Stimulated activated CD4-positive, alpha-beta T cell treated with anti-CD3 and anti-CD28 coated beads, Interleukin-4, amount 100 ng/mL, for 24 hours (primary cell): ENCODE measurements at places on chromosomes 6 and 20.

GRCh38 chr20:45058168-45058850 lies 42.6 kb downstream of the KCNS1 start:
- DNase-seq = no peak

DNA sequence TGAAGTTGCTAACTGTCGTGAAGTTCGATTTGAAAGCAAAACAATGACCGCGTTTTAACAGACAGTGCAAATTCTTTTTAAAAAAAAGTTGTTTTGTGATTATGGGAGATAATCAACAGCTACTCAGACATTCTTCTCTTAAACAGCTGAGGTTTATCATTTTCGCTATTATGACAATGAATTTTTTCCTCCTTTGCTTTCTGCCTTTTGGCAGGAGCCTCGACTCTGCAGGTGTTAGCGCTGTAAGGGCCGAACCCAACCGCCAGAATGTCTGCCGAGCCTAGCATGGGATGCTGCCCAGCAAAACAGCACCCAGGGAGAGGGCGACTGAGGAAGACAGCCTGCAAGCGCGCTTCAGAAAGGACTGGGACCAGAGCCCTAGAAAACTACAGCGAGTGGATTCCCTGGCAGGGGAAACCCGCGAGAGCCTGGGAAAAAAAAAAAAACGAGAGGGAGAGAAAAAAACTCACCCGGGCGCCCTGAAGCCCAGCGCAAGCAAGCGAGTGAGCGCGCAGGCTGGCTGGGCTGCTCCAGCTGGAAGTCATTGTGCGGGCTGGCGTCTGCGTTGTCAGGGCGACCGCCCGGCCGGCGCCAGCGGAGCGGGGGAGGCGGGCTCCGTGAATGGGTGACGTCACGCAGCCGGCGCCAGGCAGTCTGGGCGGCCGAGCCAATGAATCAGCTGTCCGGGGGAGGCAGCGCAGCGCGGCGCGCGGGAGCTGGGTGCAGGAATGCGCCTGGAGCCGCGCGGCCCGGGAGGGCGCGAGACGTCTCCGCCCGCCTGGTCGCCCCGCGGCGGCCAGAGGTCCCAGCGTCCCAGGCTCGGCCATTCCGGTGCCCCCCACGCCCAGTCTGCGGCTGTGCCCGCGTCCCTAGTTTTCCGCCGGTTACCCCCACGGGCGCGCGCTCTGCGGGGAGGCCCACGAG lies 32.7 kb upstream of the ID4 start:
- peak; percentile 51 for DNase-seq

GRCh38 chr6:37558646-37559045 lies 59.0 kb upstream of the CCDC167 start:
- no peak for DNase-seq

- no peak for DNase-seq
Measured at GRCh38 chr20:709423-709822, 33.8 kb upstream of the SCRT2 start.

DNA sequence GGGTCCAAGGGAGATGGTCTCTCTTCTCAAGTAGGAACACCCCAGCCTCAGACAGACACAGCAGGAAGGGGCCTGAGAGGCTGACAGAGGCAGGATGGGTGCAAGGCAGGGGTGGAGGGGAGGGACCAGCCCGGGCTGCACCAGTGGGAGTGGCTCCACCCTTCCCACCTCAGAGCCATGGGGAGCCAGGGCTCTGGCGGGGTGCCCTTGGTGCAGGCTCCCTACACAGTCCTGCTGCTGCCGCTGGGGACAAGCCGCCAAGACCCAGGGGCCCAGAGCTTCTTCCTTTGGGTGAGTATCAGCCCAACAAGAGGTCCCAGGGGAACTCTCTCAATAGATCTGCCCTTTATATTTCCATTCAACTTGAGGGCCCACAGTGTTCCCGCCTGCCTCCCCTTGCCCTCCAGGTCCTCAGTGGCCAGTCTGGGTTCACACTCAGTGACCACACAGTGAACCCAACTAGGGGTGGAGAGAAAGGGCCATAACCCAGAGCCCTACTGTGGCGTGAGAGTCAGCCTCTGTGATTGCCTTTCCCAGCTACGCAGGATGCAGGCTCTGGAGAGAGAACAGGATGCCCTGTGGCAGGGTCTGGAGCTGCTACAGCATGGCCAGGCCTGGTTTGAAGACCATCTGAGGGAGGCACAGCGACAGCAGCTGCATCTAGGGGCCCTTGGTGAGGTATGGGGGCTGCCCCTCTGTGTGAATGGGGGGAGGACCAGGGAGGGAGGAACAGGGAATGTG lies 592 bp downstream of the SAPCD1 start:
- DNase-seq = no peak

DNA sequence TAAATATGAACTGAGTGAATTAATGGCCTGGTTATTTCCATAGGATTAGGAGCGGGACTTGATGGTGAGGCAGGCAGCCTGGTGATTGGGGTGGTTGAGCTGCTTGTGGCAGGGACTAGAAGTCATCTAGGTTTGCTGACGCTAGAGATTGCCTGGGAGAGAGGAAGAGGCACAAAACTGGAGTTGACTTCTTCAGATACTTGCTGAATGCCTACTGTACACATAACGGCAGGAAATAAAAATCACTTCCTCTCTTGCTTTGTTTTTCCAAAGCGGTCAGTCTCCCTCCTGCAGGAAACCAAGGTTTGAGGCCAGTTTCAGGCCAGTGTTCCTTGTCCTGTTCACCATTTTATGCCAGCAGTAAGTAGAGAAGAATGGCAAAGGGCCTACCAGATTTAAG lies 36.7 kb upstream of the MYLIP start:
- no peak for DNase-seq

DNA sequence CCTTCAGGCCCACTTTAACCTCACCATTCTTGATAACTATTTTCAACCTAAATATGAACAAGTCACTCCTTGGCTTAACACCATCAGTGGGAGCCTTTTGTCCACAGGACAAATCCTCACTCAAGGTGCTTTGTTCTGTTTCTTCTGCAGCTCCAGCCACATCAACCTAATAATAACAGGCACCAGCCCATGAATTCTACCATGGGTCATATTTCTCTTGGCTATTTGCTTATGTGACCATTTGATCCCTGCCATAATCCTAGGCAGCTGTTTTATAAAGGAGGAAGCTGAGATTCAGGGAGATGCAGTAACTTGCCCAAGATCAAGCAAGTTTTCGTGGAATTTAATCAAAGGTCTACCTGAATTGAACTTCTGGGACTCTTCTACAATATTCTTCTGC lies 561.3 kb downstream of the DHX35 start:
- no peak for DNase-seq
